ENCODE measurements at places on chromosomes 3 and 15.

DNA sequence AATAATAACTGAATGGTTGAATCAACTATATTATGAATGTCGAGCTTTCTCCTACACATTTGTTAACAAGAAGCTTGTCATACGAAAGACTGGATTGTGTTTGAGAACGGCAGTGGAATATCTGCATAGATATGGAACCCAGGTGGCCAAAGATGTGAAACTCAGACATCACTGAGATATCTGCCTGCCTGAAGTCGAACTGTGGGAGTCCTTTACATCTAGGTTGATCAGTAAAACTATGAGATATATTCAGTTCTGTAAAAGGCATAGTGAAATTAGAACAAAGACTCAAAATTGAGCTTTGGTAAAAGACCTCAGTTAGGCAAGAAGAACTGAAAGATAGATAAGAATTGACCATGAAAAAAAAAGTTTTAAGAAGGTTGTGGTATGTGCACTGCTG lies 41.5 kb upstream of the TOP2B start:
- no peak for DNase-seq

DNA sequence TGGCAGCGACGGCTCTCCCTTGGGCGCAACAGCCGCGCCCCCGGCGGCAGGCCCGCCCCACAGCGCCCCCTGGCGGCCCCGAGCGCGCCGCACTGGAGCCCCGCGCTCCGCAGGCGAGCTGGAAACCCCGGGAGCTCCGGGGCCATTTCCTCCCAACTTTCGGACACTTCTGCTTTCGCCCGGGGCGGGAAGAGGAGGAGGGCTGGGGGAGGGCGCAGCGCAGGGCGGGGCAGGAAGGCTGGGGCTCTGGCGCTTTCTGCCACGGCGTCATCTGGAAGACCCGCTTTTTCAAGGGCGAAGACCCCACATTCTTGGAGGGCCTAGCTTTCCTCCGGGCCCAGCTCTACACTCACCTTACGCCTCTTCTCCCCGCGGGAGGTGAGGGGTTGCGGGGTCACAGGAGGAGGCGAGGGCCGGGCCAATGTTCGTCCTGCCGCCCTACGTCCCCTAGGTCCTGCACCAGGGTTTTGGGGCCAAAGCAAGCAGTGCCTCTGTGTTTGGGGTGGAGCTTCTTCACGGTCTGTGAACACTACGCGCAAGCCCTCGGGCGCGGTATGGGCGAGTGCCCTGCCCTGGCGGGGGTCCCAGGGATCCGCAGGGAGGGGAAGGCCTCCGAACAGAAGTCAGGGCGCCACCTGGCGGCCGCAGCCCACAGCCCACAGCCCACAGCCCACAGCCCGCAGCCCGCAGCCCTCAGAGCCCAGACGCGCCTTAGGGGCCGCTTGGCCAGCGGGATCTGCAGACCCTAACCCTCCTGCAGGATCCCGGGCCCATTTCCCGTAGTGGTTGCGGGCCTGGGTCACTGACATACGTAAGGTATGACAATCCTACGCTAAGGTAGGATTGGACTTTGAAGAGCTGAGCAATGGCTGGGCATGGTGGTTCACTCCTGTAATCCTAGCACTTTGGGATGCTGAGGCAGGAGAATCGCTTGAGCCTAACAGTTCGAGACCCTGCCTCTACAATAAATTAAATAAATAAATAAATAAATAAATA lies 31.1 kb downstream of the FOXL2 start:
- peak; percentile 58 for DNase-seq

DNA sequence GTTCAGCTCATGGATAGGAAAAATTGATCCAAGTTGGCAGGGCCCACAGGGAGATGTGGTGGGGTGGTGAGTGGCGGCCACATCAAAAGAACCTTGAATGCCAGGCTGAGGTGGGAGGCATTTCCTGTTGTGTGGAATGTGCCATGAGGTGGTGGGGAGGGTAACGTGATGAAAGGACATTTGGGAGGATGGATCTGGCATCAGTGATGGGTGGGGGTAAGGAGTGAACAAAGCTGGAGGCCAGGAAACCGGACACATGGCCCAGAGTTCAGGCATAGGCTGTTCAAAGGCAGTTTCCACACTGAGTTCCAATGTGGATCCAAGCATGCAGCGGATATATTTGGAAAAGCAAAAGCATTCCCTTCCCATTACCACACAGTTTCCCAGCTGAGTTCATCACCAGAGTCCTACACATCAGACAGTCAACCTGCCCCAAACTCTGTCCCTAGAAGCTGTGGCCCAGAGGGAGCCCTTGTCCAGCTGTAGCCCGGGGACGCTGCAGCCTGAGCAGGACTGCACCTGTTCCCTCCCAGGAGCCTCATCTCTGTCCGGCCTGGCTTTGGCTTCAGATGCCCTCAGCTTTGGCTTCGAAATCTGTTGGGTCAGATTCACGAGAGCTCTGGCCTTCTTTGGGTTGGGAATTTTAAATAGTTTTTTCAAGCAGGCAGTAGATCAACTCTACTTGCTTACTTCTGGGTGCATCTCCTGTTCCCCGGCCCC lies 37.8 kb upstream of the GOLGA6B start:
- no peak for DNase-seq

DNA sequence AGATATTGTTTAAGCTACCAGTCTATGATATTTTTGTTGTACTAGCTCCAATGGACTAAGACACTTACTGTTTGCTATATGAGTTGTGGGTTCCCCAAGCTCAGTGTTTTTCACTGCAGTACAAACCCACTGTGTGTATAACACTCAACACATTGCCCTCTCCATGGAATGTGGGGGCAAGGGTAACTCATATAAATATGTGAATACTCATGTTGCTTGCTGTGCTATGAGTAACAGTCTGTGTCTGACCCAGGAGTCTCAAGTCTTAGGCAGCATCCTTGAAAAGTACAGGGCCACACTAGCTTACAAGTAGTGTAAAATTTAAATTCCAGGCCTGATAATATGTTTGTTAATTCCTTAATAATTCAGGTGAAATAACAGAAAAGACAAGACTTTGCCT lies 22.5 kb upstream of the CNTN3 start:
- no peak for DNase-seq

- no peak for DNase-seq
These were observed 17.8 kb upstream of the SCAMP5 start for GRCh38 chr15:74977599-74977998.

DNA sequence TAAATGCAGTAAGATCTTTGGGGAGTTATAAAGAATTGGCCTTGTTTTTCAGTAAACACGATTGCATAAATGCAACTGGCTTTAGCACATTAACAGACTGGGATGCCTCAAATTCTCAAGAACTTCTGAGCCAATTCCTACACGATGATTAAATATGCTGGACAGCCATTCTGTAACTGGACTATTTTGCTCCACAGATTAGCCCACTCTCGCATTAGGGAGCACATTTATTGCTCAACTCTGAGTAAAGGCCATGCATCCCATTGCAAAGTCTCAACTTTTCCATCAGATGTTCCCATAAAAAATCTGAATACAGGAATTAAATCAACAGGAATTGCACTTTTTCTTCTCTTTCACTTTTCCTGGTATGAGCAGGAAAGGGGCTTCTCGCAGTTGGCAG lies 66.7 kb upstream of the PRICKLE2 start:
- no peak for DNase-seq

DNA sequence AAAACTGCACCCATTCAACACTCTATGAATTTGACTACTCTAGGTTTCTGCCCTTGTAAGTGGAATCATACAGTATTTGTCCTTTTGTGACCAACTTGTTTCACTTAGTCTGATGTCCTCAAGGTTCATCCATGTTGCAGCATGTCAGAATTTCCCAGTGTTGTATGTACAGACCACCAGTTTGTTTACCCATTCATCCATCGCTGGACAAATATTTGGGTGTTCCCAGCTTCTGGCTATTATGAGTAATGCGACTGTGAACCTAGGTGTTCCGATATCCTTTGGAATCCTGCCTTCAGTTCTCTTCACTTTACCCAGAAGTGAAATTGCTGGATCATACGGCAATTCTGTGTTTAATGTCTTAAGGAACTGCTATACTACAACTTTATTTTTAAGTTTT lies 12.6 kb downstream of the RPL32 start:
- no peak for DNase-seq

DNA sequence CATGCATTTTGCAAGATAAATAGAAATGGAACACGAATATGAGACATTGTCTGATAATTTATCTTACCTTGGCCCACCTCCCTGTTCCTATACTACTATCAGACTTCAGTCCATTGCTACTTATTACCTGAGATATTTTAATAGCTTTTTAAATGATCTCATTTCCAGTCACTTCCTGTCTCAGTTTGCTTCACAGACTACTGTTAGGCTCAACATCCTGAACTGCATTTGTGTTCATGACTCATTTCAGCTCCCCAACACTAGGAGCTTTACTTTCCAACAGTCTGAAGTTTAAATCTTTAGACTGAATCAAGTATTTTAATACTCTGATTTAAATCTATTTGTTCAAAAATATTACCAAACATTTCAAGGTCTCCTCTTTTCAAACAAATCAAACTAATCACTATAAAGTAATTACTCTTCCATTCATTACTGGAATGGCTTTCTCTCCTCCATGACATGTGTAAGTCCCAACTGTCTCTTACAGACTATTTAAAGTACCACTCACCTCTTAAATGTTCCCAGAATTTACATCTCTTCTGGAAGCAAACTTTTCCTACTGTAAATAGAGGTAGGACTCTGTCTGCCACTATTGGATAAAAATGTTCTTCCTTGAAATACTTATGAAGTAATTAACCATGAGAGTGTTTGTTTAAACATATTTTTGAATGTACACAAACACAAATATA lies 1277.6 kb downstream of the ZPLD1 start:
- peak; percentile 4 for DNase-seq

GRCh38 chr3:59839810-59840515 lies 790.1 kb upstream of the CFAP20DC start:
- DNase-seq = no peak

GRCh38 chr3:135905058-135905724 lies 60.3 kb upstream of the PPP2R3A start:
- DNase-seq = no peak

DNA sequence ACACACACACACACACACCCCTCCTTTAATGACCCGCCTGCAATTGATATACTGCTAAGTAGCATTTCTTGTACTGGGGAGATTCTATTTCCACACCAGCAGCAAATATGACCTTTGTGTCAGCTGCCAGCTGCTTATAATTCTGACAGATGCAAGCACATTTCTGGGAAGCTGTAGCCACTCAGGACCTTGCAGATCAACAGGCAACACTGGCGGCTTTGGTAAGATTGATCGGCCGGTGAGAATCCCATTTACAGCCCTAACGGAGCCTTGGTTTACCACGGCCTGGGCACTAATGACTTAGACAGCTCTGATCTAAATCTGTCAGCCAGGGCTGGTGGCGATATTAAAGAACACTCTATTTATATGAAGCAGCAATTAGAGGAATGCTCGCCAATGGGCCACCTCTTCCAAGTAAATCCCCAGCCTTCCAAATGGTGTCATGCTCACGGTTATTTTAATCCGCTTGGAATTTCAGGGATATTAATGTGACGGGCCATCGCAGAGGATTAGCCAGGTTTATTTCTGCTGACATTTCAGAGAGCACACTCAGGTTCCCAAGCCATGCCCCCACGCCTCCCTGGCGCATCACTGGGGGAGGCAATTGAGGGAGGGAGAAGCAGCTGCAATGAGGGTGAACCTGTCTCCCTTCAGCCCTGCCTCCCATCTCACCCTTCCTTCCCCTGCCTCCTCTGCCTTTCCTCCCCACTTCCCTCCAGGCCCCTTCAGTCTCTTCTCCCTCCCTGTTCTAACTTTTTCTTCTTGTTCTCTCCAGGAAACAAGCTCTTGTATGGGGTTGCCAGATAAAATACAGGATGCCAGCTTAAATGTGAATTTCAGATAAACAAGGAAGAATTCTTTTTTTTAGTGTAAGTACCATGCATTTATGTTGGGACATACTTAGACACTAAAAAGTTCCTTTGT lies 287.0 kb downstream of the TLE3 start:
- no peak for DNase-seq

DNA sequence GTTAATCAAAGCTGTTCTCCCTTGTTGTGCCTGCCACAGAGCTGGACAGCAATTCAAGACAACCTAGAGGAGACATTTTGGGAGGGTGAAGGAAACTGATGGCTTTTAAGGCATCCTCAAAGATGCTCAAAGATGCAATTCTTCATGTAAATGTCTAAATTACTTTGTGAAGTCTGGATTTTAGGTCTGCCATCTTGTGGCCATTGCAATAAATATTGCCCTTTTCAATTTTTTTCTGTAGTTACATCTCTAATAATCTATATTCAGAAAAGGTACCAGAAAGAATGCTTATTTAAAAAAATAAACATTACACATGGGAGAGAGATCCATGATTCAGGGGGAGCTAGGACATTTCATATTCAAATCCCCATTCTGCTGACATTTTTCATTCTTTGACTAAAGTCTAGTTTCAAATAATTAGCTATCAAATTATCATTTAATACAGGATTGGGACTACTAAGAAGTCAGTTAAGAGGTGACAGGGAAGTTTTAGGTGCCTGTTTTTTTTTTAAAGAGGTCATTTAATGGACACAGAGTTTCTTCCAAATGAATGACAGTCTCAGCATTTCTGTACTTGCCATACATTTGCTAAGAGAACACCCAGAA lies 259.8 kb upstream of the WNT5A start:
- no peak for DNase-seq

DNA sequence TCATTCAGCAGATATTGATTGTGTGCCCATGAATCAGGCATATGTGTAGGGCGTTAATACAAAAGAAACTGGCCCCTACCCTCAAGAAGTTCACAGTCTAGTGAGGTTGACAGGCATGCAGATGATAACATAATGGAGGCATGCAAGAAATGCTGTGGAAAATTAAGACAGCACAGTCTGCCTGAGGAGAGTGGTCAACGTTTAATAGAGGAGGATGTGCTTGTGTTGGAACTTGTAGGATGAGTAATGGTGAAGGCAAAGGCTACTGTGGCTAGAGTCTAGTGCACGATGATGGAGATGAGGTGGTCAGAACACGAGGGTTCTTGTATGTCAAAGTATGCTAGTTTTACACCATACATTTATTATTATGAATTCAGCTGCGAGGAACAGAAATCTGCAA lies 295.7 kb downstream of the SOX2 start:
- no peak for DNase-seq

DNA sequence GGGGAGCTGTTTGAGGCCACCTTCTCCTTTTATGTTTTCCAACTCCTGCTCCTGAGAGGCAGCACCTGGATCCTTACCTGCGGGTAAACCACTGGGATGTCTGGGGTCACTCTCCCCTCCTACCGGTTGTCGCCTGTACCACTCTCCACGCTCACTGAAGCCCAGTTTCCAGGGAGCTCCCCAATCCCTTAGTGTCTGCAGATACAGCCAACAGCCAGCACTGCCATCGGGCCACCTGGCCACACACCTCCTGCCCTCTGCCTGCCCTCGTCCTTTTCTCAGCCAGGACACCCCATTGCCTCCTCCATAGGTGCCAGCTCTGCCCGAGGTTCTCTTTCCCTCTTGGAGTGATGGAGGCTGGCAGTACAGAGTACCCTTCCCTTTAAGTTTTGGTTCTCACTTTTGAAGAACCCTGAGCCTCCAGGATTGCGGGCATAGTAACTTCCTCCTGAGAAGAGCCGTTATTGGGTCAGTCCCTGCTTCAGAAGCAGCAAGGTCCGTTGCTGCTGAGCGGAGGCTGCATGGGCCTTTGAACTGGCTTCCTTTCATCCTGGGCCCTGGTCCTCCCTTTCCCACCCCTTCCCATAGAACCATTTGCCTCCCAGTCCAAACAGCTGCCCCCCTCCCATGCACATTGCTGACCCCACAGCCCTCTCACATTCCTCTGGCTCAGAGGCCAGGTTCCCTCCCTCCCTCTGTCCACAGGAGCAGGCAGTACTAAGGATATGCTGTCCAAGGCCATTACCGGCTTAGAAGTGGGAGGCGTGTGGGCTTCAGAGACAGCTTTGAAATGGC lies 30.9 kb downstream of the ARNT2 start:
- DNase-seq = no peak

Measured in NCI-H748 treated with DMSO at 0.1 percent for 48 hours (cell line).